Amniotic epithelial cell (primary cell): ENCODE measurements at places on chromosomes 16 and 17.
A peak's percentile ranks its signal among the peaks of the same experiment; 100 is the strongest.

DNA sequence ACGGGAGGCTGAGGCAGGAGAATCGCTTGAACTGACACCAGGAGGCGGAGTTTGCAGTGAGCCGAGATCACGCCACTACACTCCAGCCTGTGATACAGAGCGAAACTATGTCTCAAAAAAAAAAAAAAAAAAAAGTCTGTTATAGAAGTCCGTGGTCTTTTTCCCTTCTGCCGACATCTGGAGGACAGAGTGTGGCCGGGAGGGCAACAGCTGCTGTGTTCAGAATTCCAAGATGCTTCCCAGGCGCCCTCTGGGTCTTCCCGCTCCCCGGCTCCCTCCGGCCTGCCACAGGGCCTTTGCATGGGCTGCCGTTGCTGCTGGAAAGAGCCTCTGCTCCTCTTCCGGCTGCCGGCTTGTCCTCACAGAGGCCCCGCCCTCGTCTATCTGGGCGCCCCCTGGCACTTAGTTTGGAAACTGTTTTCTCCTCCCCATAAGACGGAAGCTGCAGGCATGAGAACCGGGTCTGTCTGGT, 2.4 kb upstream of the CACNA1H start:
- no peak for DNase-seq

- DNase-seq, result peak; percentile 66
Measured at GRCh38 chr17:50289278-50289677, 15.0 kb downstream of the TMEM92 start.

GRCh38 chr16:66366433-66367299, at the start of gene CDH5:
Gene CDH5 (plus strand): TSS chr16:66366691. CDS start chr16:66379338, 12,647 bp downstream.
- no peak for DNase-seq

- peak; percentile 41 for DNase-seq
Measured at GRCh38 chr16:15970202-15970601, 20.8 kb downstream of the ABCC1 start.

DNA sequence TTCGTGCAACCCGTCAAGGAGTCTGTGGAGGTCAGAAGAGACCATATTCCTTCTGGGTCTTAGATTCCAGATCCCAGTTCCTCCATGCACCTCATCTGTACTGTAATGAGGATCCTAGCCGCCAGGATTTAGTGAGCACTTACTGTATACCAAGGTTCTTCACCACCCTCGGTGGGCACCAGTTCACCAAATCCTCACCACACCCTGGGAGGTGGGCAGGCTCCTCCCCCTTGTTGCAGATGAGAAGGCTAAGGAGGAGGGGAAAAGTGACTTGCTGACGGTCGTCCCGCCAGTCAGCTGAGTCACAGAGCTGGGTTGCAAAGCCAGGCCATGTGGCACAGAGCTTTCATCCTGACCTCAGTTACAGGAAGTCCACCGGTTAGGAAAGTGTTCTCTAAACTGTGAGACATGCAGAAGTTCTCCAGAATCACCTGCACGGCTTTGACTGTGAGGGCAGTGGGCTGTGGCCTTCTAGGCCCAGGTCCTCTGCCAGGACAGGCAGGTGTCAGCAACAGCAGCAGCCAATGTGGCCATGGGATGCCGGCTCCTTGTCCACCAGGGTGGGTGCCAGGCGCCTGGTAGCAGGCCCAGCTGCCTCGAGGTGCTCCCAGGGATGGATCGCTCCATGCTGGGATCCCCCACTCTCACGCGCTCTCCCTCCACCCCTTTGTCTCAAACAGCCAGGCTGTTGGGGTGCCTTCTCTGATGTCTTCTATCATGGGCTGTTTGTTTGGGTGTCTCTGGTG, 240.3 kb upstream of the GSE1 start:
- peak; percentile 83 for DNase-seq

- no peak for DNase-seq
Measured at GRCh38 chr16:28872952-28873351, 5.3 kb upstream of the ATP2A1 start.

GRCh38 chr16:80806927-80807340, 2.5 kb upstream of the CDYL2 start:
- DNase-seq, result peak; percentile 9
